ENCODE measurements at places on chromosomes 1 and 21.

- no peak for DNase-seq
Observed at GRCh38 chr1:7642781-7643529, 128.1 kb upstream of the VAMP3 start.

GRCh38 chr1:933603-933940 is 9.8 kb downstream of the SAMD11 start:
- no peak for DNase-seq

GRCh38 chr1:172279939-172280636 is 140.4 kb upstream of the C1orf105 start:
- DNase-seq = no peak

DNA sequence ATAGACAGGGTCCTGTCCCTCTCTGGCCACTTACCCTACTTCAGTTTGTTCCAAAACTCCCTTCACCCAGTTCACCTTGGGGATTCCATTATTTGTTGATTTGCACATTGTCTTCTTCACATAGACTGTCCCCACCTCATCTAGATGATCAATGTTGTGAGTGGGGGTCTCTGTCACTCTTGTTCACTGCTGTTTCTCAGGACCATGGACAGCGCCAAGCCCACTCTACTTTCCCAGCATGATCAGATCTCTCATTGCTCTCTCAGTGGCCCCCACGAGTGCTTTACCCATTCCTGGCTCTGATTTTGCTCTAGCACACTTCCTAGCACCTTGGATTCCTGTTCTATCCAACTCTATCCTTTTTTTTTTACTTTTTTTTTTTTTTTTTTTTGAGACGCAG is 45.4 kb upstream of the IGSF21 start:
- DNase-seq = no peak

DNA sequence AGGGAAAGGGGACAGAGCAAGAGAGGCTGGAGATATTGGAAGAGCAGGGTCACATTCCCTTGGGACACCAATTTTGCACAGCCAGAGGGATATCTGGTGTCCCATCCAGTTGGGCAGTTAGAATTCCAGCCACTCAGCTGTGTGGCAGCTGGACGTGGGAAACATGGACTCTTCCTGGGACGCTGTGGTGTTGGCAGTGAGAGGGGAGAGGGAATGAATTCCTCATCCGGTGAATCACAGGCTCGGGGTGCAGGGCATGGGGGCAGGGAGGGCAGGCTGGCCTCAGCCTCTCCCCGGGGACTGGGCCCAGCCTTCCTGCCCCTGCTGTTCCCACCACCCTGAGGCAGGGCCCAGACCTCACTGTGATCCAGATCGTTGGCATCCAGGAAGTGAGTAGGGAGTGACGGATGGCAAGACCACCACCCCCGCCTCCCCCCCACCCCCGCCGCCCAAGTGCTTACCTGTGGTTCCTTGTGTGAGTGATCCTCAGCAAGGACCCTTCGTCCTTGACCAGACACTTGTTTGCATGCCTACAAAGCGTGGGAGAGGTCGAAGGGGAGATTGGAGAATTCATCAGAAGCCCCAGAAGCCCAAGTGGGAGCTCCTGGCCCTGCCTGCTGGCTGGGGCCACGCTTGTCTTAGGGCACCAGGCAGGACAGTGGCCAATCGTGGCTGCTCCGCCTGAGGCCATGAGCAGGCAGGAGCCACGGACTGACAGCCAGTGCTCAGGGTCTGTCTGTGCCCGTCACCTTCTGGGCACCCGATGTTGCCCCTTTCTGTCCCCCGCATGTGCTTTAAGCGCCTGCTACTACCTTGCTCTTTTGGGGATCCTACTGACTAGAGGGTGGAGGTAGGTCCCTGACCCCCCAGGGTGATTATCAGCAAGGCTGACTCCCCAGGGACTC is 8.7 kb downstream of the WNT3A start:
- no peak for DNase-seq

DNA sequence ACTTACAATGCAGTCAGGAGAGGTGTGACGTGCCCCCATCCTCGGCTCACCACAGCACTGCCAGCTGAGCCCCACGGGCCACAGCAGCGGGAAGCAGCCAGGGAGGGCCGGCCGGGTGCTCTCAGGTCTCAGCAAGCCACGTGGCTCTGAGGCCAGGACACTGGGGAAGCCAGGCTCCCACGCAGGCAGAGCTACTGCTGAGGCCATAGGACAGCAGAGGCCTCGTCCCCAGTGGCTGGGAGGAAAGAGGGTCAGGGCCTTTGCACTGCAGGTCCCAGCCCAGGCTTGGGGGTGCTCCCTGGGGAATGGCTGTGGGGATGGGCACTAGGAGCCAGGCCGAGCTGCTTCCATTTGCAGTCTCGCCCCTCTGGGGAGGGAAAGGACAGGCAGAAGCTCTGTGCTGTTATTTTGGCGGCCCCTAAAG is 5.8 kb downstream of the LRRC47 start:
- DNase-seq = no peak

DNA sequence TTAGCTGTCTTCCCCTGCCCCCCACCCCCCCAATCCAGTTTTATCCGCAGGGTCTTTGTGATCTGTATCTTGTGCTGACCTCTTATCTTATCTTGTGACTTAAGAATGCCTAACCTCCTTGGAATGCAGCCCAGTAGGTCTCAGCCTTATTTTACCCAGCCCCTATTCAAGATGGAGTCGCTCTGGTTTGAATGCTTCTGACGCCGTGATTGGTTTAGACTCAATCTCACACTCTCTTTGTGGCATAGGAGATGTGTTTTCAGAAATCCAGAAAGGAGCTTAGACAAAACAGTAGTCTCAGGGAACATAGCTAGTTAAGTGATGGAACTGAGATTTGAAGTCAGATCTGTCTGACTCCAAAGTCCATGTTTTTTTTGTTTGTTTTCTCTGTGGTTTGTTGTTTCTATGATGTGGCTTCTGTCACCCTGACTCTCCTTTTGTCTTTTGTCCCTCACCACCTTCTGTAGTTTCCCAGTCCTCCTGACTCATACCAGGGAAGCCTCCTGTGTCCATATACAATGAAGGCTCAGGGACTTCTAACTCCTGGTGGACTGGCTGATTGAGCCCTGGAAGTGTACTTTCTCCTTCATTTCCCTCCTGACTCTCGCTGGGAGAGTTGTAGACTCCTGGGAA is 18.1 kb upstream of the USP24 start:
- no peak for DNase-seq

DNA sequence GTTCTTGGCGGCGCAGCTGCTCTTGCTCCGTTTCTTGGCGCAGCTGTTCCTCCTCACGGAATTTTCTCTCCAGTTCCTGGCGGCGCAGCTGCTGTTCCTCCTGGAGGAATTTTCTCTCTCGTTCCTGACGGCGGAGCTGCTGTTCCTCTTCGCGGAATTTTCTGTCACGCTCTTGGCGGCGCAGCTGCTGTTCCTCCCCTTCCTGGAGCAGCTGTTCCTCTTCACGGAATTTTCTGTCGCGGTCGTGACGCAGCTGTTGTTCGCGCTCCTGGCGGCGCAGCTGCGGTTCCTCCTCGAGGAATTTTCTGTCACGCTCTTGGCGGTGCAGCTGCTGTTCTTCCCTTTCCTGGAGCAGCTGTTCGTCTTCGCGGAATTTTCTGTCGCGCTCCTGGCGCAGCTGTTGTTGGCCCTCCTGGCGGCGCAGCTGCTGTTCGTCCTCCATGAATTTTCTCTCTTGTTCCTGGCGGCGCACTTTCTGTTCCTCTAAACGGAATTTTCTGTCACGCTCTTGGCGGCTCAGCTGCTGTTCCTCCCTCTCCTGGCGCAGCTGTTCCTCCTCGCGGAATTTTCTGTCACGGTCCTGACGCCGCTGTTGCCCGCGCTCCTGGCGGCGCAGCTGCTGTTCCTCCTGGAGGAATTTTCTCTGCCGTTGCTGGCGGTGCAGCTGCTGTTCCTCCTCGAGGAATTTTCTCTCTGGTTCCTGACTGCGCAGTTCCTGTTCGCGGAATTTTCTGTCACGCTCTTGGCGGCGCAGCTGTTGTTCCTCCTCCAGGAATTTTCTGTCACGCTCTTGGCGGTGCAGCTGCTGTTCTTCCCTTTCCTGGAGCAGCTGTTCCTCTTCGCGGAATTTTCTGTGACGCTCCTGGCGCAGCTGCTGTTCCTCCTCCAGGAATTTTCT is 7.0 kb downstream of the TCHH start:
- no peak for DNase-seq

DNA sequence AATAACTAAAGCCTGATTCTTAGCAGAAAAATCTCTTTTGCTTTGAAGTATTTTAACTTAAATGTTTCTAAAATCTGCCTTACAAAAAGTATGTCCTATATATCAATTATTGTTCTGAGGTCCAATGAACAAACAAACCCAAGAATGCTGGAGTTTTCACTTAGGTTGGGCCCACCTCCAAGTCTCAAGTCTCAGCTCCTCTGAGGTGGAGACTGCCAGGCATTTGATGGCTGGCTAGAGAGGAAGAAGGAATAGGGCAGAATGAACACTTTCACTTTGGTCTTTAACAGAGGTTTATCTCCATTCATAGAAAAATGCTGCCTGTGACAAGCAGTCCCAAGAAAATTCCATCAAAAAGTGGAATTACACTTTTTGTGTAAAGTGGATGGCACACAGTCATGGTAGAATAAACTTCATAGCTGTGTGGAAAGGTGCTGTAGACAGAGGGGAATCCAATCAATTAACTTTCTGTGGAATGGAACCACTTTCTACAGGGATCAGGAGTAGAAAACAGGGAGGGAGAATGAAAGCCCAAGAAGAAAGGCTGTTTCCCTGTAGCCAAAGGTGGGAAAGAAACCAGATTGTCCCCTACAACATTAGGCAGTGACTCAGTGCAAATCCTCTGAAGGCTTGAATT is 349.4 kb upstream of the RUNX1 start:
- DNase-seq = no peak

GRCh38 chr21:38455403-38455802 is 42.9 kb downstream of the ERG start:
- DNase-seq = no peak

- no peak for DNase-seq
Observed at GRCh38 chr1:182845894-182846293, 6.7 kb downstream of the DHX9 start.

GRCh38 chr1:206949208-206949607 is 2.9 kb upstream of the PIGR start:
- no peak for DNase-seq

GRCh38 chr1:154765970-154766369 is 104.1 kb downstream of the KCNN3 start:
- no peak for DNase-seq

DNA sequence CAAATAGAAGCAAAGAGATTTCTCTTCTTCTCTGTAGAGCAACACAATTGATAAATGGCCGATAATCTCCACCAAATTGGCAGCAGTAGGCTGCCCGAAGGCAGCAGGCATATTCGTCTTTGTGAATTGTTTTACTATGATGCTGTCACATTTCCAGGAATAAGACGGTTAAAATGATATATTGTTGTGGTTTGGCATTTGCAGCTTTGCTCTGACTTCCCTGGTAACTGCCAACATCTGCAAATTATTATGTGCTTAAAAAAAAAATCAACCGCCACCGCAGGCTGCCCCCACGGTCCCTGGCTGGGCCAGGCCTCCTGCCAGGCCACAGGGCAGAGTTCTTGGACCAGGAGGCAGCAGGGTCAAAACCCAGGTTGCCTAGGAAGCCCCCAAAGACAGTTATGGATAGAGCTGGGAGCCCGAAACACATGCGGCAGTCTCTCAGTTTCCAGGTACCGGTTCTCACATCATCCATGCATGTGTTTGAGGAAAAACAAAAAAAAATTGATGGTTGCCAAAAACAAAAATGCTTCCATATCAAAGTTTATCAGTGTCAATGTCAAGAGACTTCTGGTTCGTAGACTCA is 179.3 kb downstream of the ETS2 start:
- DNase-seq = no peak

DNA sequence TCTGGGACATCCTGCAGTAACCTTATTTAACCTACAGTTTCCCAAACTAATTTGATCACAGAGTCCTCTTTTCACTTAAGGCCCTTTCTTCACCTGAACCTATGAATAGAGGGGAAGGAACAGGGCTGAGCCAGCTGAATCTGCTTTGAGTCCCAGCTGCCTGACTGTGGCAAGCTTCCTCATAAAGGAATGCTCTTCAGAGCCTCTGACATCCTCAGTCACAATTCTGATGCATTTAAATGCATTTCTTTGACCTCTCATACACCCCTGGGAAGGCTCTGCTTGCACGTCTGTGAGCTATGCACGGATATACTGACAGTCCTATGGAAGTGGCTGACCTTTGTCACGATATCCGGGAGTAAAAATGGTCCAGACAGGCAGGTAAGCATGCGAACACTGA is 673.1 kb downstream of the SMYD3 start:
- DNase-seq = no peak

- no peak for DNase-seq
Observed at GRCh38 chr1:241647658-241648057, 4.4 kb upstream of the WDR64 start.

DNA sequence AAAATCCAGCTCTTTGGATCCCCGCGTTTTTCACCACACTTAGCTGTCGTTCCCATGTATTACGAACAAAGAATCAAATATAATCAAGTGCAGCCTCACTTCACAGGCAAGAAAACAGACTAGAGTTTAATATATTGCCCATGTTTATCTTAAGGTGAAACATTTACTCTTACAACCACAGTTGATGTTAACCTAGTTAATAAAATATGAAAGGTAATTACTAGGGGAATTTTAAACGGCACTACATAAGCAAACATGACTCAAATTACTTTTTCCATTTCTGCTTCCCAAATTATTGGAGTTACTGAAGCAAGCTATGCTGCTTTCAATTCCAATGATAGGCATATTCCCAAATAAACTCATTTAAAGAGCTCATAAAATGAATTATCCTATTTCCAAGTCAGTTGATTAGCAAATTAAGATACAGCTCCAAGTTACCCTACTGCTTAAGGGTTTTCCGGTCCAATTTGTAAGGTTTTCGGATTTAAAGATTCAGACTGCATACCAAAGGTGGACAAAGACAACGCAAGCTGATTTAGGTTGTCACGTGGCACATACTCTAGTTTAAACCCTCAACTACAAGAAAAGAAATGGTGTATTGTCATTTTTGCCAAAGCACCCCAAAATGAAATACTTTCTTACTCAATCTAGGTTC is 5.9 kb downstream of the COX20 start:
- DNase-seq = no peak

DNA sequence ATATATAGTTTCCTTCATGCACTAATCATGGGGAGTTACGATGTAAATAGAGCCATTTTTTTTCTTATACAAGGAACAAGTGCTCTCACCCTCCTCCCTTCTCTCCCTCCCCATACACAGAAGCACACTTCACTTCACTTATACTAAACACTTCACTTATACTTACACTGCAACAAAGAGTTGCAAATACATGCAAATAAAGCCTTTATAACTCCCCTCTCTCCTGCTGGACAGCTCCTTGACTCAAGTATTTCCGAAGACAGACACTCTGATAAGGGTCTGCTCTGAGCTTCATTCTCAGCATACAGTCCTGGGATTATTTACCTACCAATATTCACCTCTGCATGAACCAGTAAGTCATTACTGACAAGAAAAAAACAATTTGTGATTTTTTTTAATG is 35.6 kb upstream of the ERG start:
- no peak for DNase-seq

- DNase-seq = no peak
Observed at GRCh38 chr1:243271996-243272395, 16.2 kb downstream of the SDCCAG8 start.

- DNase-seq = no peak
Observed at GRCh38 chr1:33348676-33349080, 27.8 kb upstream of the A3GALT2 start.

- DNase-seq = no peak
Observed at GRCh38 chr1:95850763-95851162, 616.8 kb downstream of the RWDD3 start.

GRCh38 chr1:162716123-162716522 is 74.4 kb upstream of the HSD17B7 start:
- DNase-seq = no peak

- no peak for DNase-seq
Observed at GRCh38 chr1:76591461-76591860, 275.8 kb upstream of the ST6GALNAC5 start.

GRCh38 chr1:29502911-29503840 is 266.9 kb downstream of the PTPRU start:
- no peak for DNase-seq

Data from cerebellum (tissue), 4 donors.